ENCODE measurements at places on chromosomes 16 and 17.

DNA sequence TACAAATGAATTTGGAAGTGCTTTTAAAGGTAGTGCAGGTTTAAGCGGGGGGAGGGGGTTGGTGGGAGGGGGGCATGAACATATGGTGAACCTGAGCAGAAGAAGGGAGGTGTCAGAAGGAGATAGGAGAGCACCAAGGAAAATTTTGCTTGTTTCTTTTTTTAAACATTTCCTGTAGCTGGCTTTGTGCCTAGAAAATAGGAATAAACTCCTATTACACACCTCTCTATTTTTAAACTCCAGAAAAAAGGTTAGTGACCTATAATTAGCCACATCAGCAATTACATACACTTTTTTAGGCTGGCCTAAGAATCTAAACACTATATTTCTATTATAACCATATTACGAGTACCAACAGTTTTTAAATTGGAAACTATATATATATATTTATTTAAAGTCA lies 159.1 kb downstream of the SKAP1 start:
- DNase-seq, result no peak

- no peak for DNase-seq
Measured at GRCh38 chr17:79057737-79058385, 16.8 kb upstream of the ENGASE start.

DNA sequence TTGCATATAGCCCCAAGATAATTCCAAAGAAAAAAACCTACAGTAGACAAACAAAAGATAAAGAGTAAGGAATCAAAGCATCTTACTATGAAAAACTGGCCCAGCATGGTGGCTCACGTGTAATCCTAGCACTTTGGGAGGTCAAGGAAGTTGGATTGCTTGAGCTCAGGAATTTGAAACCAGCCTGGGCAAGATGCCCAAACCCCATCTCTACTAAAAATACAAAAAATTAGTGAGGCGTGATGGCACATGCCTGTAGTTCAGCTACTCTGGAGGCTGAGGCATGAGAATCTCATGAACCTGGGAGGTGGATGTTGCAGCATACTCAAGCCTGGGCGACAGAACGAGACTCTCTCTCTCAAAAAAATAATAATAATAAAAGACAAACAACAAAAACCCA lies 764.7 kb upstream of the KIF2B start:
- DNase-seq, result no peak

DNA sequence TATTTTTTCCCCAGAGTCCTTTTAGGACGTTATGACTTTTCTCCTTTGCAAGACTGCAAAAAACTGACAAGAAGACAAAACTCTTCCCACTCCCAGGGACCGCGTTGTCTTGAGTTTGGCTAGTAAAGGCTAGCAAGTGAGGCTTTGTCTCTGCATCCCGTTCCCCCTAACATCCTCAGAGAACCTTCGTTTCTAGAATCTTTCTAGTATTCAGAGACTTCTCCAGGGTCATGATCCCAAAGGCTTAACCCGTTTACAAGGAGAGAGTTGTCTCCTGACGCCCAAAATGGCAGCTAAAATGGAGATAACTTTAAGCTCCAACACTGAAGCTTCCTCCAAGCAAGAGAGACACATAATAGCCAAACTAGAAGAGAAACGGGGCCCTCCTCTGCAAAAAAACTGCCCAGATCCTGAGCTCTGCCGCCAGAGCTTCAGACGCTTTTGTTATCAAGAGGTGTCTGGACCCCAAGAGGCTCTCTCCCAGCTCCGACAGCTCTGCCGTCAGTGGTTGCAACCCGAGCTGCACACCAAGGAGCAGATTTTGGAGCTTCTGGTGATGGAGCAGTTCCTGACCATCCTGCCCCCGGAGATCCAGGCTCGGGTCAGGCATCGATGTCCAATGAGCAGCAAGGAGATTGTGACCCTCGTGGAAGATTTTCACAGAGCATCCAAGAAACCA lies 843 bp downstream of the ZNF174 start:
- DNase-seq, result no peak

DNA sequence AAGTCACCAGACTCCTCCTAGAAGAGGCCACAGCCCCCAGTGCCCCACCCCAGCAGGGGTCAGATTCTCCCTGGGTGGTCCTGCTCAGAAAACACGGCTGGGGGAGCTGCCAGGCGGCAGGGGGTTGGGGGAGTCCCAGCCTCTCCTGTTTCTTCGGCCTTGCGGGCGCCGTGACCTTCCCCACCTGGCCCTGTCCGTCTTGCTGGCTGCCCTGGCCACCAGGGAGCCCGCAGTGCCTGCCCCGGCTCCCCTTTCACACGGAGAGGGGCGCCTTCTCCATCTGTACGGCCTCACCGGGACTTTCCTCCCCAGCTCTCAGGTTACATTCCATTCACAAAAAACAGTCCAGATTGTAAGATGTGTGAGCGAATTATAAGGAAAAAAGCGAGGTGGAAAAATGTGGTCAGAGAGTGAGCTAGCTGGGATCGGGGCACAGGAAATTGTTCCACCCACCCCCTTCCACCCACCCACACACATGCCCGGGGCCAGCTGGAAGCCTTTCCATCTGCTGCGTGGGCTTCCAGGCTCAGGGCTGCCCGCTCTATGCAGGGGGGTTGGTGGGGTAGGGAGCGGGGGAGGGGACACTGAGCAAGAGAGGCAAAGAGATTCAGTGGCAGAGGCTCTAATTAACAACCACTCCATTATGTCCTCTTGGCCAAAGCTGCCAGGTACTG lies 14.6 kb upstream of the CIBAR2 start:
- no peak for DNase-seq

DNA sequence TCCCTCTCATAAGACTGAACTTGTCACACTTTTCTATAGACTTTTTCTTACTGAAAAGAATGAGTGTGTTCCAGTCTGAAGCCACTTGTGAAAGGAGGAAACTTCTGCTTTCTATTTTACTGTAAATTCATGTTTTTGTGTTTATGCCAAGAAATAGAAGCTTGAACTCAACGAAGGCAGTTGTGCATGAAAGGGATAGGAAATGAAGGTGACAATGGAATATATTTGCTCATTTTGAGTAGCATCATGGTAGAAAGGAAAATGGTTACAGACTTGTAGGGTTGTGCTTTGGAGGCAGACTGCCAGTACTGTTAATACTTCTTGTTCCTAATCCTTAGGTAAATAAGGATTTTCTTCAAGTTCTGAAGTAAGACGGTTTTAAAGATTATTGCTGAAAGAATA lies 8.1 kb downstream of the CLTC start:
- no peak for DNase-seq
